ENCODE measurements at places on chromosomes 11 and 22.

GRCh38 chr11:17572359-17572690 is 25.3 kb downstream of the OTOG start:
- DNase-seq: no peak

DNA sequence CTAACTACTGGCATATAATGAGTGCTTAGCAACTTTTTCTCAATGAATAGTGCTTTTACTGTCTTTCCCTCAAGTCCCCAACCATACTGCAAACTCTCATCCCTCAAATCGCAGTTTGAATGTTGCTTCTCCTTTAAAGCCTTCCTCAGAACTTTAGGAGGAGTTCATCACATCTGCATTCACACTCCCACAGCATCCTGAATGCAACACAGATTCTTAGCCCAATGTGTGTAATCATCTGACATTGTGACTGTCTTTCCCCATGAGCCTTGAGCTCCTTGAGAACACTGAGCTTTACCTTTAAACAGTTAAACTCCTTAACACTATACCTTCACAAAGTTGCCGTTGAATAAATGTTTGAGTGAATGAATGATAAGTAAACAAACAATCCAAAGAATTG is 81.7 kb upstream of the FAM181B start:
- no peak for DNase-seq

DNA sequence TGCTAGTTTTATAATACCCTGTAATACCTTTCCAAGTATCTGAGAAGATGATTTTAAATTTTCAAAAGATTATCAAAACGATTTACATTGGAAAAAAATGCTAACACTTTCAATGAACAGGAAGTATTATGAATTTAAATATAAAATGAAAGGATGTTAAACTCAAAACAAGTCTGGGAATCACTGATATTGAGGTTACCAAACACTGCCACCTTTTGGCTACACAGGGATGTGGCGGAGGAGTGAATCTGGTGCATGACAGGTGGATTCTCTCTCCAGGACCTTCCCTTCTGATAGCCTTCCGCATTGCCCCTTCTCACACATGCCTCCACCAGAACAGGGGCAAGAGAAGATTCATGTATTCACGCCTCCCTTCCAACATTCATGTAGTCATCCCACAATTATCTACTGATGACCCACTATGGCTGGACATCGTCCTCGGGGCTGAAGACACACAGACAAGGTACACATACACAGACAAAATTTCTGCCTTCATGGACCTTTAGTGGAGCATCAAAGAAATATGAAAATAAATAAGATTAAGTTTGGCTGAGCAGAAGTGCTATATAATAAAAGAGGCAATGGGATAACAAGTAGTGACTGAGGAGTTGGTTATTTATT is 34.7 kb downstream of the ATG16L2 start:
- DNase-seq: peak; percentile 56

GRCh38 chr11:93169143-93169542 is 28.6 kb downstream of the SLC36A4 start:
- no peak for DNase-seq

All from CD4-positive, alpha-beta T cell treated with Interleukin-4 for 4 hours (primary cell).